ENCODE measurements at places on chromosomes 6 and 20. TPM values are rescaled to one million over a fixed set of nuclear protein-coding genes. Genes with fewer than 3 reads are reported as not detected.

Gene MUC21
- not detected for total RNA-seq

Gene METTL24
- not detected for total RNA-seq

DNA sequence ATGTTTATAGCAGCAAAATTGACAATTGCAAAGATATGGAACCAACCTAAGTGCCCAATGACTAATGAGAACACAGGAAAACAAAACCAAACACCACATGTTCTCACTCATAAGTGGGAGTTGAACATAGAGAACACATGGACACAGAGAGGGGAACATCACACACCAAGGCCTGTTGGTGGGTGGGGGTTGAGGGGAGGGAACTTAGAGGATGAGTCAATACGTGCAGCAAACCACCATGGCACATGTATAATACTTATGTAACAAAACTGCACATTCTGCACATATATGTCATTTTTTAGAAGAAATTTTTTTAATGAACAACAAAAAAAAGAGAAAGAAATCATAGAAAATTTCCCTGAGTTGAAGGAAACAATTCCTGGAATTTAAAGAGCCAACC, 3.9 kb downstream of the EPM2A start:
- DNase-seq, result no peak

- DNase-seq, result no peak
These were observed 42.1 kb downstream of the TRAF3IP2 start for GRCh38 chr6:111563581-111563980.

DNA sequence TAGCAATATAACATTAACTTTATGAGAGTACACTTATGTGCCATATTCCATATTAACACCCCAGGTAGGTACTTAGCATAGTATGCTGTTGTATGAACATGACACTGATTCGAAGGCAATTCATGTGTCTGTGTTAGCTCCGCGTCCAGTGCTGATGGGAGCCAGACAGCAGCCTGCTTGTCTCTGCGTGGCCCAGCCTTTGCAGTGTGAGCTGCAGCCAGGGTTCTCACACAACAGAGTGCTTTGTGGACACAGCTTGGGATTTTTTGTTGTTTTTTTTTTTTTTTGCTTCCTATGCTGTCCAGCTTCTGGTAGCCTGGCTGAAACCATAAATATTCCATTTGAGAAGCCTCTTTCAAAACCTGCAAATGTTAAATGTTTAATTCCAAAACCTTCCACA, 350.9 kb downstream of the SMOC2 start:
- DNase-seq, result no peak

- no peak for DNase-seq
These were observed 210.2 kb upstream of the CITED2 start for GRCh38 chr6:139584599-139584998.

DNA sequence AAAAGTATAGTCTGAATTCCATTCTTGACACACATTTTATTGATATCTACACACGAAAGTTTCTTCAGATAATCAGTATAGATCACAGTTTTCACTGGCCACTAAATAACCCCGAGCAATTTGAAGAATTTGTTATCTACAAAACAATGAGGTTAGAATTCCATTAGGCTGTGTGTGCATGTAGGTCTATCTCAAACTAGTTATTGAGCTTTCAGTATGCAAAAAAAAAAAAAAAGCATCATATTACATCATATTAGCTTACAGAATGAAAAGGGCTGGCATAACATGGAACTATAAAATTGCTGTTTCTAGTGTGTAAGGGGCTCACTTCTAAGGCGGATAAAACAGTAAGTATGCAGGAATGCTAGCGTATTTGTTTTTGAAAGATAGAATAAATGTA, 59.5 kb upstream of the ADGRG6 start:
- no peak for DNase-seq

GRCh38 chr6:106564476-106564875, 64.8 kb downstream of the RTN4IP1 start:
- no peak for DNase-seq

GRCh38 chr6:146693342-146693741, 94.6 kb downstream of the ADGB start:
- DNase-seq, result no peak

Gene C20orf204
- total RNA-seq, result 1.9 TPM

DNA sequence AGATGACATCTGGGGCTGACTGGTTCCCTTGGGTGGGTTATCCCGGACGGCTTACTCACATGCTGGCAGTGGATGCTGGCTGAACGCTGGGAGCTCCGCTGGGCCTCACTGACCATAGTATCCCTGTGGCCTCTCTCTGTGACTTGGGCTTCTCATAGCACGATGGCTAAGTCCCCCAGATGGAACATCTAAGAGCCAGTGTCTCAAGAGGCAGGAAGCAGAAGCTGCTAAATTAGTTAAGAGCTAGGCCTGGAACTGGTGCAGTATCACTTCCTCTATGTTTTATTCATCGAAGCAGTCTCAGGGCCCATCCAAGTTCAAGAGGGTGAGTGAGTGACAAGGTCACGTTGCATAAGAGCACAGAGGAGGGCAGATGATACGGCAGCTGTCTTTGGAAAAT, 116.5 kb upstream of the LAMP5 start:
- DNase-seq, result no peak

DNA sequence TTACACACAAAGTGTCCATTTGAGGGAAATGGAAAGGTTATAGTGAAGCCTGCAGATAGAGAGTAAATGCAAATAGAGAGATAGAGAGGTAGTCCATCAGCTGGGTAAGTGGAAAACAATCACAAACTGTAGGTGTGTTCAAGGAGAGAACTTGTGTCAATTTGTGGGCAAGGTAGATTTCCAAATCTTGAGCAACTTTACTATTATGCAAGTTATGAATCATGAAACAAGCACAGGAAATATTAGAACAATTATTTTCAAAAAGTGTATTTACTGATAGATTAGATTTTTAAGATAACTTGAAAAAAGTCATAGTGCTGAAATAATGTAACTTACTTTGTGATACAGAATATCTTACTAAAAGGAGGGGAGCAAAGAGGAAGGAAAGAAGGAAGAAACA, 792.9 kb downstream of the EYS start:
- DNase-seq, result no peak

DNA sequence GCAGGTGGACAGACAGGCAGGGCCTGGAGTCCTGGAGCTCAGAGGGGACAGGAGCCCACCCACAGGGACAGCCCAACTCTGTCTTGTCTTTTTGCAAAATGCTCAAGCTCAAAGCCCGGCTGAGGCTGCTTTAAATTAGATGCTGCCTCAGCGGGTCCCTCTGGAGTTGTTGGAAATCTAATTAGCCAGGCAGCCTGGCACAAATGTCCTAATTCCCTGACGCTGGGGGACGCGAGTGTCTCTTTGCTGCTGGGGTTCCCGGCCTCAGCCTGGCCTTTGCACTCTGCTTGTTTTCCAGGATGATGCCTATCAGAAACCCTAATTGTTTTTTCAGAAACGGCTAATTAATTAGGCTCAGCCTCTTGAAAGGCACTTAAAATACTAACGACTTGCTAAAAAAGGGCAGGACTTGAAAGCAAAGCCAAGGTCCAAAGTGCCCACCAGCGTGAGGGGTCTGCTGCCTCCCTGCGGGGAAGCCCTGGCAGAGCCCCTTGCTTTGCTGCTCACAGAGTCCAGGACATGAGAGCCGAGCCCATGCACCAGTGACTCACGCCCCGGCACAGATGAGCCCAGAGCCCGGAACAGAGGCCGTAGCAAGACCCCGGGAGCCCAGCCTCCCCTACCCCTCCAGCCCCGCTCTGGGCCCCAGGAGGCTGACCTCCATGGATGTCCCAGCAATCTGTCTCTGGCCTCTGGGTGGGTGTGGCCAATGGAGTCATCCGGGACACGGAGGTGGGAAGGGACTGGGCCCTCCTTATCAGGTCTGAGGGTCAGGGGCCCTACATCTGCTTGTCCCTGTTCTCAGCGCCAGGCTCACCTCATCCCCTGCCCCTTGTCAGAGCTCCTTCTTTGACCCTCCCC, 46.0 kb upstream of the BHLHE23 start:
- DNase-seq, result no peak

Gene COL11A2
- total RNA-seq, result 0.11 TPM

Gene IL17A
- not detected for total RNA-seq

Gene BIRC7
- not detected for total RNA-seq

GRCh38 chr20:43849496-43850186, 65.0 kb upstream of the TOX2 start:
- no peak for DNase-seq

Gene PRELID3B
- total RNA-seq, result 104 TPM

Gene MDC1
- total RNA-seq, result 11.0 TPM

Measured in pulmonary artery endothelial cell (primary cell).